Hippocampal formation (tissue), 2 donors: ENCODE measurements at places on chromosomes 1 and 21.

DNA sequence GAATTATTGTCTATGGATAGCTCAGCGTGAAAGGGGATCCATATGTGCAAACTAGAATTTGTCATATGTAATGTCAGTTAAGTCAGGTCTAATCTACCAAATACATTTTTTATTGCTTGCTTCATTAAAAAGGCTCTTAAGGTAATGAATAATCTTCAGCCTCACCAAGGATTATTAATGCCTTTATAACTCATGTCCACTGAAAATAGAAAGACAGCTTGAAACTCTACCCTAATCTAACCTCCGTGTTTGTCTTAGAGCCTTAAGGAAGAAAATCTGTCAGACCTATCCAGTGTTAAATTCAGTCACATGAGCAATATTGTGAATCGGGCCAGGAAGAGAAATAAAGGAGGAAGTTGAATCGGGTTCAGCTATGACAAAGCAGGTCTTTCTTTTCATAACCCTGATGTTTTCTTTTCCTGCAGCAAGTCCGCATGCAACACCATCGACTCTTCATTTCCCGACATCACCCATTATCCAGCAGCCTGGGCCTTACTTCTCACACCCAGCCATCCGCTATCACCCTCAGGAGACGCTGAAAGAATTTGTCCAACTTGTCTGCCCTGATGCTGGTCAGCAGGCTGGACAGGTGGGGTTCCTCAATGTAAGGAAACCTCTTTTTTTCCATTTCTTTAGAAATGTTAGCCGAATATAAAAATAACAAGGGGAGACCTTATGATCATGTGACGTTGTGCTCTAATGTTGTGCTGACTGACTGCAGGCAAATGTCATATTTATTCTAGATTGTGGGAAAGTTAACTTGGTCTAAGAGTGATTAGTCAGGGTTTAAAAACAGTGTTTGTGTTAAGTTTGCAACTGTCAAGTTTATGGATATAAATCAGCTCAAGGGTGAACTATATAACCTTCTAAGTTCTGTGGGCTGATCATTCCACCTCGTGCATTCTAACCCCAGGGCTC, 321.0 kb downstream of the TM2D1 start:
- no peak for DNase-seq

GRCh38 chr1:29879217-29879616, 642.9 kb downstream of the PTPRU start:
- DNase-seq: no peak

DNA sequence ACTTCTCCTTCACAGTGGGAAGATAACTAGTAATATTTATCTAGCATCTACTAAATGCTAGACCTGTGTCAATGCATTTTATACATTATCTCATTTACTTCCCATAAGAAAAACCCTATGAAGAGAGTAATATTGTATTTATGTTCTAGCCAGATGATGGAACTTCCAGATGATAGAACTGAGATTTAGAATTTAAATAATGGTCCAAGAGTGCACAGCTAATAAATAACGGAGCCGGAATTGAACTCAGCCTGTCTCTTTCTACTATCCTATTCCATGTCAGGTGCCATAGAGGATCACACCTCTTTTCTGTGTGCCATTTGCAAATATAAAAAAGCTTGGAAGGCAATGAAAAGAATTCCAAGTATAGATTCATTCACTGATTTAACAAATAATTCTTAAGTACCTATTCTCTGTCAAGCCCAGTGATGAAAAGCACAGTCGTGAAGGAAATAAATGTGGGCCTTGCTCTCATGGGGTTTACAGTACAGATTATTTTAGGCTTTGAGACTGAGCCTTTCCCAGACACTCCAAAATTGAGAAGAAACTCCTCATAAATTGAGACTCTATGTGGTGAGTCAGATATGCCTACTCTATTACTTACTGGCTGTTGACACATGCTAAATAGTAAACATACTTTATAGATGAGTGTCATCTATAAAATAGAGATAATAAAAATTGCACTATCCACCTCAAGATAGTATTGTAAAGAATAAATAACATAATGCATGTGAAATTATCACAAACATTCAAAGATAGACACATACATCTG, 378.0 kb upstream of the PRMT6 start:
- DNase-seq: no peak

DNA sequence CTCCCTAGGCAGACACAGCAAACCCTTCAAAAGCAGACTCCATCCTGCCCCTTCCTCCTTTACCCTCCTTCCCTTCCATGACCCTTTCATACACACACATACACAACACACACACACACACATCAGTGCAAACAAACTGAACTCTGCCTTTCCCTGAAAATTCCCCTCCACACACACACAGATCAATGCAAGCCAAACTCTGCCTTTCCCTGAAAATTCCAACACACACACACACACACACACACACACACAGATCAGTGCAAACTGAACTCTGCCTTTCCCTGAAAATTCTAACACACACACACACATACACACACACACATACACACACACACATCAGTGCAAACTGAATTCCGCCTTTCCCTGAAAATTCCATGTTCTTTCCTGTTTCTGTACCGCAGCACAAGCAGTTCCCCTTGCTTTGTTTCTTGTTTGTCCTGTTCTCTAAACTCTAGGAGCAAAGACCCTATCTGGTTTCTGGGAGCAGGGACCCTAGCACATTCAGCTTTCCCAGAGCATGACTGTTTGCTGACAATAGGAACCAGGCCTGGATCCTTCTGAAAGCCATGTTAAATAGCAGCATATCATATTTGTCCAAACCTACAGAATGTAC, 91.0 kb downstream of the PTPN14 start:
- DNase-seq: no peak

DNA sequence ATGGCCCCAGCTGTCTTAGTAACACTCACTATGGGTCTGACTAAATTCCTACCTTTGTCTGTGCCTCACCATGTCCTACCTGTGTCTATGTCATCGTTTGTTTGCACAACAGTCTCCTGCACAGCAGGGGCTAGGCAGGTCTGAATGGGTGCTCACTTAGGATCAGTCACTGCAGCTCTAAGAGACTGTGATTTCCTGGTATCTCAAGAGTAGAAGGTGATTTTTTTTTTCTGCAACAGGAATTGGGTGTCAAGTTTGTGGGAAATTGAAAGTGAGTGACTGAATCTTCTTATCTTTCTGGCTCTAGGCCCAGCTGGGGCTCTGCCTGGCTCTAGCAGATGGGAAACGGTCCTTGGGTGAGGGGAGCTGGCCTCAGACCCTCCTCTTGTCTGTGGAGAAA, 46.4 kb upstream of the TRABD2B start:
- no peak for DNase-seq

- no peak for DNase-seq
Measured at GRCh38 chr1:208923946-208924720, 659.4 kb upstream of the CAMK1G start.

- DNase-seq: no peak
Measured at GRCh38 chr1:235275223-235275622, 52.8 kb downstream of the ARID4B start.

DNA sequence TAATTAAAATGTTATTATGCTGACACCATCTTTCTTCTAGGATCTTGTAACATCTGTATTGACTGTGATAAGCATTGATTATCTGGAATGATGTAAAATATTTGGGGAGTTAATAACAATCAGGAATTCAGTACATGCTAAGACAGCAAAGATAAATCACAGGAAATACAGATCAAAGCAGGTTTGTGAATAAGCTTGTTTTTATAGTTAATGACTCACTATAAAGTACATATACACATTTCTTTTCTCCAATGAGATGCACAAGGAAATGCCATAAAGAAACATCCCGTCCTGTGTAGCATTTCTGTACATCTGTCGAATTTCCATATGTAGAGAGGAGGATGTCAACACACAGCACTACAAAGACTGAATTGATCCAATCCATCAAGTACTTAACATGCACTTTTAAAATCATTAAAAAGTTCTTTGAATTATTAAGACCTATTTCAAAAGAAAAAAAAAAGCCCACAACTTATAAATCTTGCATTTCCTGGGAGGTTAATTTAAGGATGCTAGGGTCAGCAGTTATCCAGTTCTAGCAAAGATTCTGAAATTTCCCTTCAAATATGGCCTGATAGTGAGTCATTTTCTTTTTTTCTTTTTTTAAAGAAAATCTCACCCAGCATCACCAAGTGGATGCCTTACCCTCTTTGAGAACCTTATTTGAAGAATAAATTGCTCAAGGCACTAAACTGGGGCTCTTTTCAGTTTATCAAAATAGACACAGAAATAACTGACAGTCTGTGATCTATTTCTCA, 243.2 kb upstream of the NR5A2 start:
- DNase-seq: no peak

GRCh38 chr1:205339197-205339702, 17.5 kb downstream of the KLHDC8A start:
- DNase-seq: no peak

DNA sequence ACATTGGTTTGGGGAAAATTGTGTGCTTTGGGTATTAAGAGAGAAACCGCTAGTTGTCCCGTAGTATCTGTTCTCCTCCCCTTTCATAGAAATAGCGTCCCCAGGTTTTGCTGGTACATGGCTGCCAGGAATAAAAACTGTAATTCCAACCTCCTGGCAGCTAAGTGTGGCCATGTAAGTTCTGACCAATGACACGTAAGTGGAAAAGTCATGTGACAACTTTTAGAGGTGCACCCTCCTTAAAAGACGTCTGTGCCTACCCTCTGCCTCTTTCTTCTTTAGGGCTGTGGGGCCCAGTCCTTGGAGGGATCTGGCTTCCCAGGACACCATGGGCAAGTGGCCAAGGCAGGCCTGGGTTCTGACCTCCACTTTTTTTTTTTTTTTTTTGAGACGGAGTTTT, 59.3 kb downstream of the UMODL1 start:
- no peak for DNase-seq

- no peak for DNase-seq
Measured at GRCh38 chr1:51488372-51489050, 30.6 kb downstream of the EPS15 start.

DNA sequence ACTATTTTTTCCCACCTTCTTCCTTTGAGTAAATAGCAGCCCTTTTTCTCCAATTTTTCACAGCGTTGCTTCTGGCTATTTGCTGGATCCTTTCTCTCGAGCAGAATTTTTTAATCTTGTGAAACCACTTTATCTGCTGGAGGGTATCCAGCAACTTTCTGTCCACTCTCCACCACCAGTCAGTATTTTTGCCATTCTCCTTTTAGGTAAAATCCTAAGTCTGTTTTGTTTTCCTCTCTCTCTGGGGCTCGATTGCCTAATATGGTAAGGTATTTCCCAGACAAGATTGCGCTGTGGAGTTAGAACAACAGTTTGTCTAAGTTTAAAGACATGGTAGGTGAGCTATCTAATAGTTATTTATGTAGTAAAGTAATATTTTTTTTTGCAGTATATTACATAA, 156.9 kb downstream of the PPP1R12B start:
- no peak for DNase-seq

- no peak for DNase-seq
Measured at GRCh38 chr1:46220808-46221207, 17.7 kb downstream of the LURAP1 start.

GRCh38 chr1:30735124-30735523, 11.7 kb upstream of the MATN1 start:
- no peak for DNase-seq

DNA sequence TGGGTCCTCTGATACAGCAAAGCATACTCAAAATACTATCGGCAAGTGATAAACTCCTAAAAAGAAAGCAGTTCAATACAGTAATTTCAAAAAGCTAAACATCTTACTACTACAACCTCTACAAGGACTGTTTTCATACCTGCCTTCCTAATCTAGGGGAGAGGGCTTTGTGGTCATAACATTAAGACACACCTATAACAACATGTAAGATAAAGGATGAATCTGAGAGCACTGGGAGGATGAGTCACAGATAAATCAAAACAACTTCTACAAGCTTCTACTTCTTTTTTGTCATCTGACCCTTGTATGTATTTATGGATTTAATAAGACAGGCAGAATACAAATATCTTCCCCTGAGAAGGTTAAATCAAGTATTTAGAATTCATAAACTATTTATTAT, 40.0 kb downstream of the LTN1 start:
- no peak for DNase-seq

DNA sequence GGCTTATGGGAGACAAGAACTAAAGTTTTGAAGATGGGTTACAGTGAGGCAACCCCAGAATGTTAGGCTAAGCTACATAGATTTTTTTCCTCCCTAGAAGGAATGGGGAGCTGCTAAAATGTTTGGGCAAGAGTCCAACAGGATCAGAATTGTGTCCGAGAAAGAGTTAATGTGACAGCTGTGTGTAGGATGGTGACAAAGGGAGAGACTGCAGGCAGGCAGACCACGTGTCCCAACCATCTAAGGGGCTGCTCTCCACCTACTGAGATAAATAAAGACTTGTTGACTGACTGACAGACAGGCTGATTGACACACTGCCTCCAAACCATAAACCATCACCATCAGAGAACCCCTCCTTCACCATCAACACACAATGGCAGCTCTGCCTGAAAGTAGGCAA, 133.7 kb upstream of the CTTNBP2NL start:
- no peak for DNase-seq

DNA sequence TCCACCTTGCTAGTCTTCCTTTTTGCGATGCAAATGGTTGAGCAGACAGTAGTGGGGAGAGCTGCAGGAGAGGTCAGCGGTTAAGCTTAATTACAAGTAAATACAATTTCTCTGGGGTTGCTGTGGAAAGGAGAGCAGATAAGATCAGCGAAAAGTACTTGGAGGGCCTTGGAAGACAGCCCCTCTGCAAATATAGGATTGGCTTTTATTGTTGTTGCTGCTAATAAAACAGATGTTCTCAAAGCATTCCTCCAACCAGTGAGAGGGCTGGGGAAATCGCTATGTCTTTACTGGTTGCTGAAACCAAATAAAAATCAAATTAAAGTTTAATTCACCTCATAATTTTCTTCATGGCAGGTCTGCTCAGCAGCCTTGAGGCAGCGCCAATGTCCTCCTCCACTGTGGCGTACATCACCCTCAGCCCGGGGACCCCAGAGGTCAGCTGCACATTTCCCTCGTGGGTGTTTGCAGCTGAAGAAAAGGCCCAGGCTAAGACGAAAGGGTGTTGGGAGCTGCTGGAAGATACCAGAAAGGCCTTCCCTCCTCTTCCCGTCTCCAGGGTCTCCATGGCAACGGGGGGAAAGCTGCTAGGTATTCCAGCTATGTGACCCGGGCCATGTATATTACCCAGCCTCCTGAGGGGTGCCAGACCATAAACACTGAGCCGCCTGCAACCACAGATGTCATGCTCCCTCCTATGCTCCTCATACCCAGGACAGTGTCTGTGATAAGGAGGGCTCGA, 54.6 kb upstream of the POU2F1 start:
- no peak for DNase-seq
